Hematopoietic multipotent progenitor cell treated with erythropoietin and hydrocortisone succinate and interleukin-3 and kit ligand, for 17 days (in vitro differentiated cells): ENCODE measurements at places on chromosomes 1 and 21.
A peak's percentile ranks its signal among the peaks of the same experiment; 100 is the strongest.

DNA sequence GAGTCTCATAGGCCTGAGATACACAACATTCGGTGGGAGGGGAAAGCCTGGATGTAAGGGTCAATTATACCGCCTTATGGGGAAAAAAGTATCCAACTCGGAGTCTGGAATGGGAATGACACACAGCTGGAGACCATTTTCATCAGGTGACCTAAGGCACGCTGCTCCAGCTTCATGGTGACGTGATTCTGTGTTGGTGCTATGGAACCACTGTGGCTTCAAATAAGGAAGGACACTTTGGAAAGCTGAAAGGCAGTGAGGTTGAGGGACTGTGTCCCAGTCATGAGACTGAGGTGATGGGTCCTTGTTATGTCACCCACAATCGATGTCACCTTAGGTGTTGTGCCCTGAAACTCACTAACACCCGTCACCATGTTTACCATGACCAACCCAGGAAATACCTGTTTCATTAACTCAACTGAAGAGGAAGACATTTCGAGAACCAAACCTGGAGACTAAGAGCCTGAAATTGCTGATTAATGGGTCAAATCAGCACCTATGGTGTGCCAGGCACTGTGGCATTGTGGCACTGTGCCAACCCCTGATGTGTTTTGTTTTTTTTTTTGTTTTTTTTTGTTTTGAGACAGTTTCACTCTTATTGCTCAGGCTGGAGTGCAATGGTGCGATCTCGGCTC lies 54.5 kb downstream of the IRF2BP2 start:
- DNase-seq = peak; percentile 62

DNA sequence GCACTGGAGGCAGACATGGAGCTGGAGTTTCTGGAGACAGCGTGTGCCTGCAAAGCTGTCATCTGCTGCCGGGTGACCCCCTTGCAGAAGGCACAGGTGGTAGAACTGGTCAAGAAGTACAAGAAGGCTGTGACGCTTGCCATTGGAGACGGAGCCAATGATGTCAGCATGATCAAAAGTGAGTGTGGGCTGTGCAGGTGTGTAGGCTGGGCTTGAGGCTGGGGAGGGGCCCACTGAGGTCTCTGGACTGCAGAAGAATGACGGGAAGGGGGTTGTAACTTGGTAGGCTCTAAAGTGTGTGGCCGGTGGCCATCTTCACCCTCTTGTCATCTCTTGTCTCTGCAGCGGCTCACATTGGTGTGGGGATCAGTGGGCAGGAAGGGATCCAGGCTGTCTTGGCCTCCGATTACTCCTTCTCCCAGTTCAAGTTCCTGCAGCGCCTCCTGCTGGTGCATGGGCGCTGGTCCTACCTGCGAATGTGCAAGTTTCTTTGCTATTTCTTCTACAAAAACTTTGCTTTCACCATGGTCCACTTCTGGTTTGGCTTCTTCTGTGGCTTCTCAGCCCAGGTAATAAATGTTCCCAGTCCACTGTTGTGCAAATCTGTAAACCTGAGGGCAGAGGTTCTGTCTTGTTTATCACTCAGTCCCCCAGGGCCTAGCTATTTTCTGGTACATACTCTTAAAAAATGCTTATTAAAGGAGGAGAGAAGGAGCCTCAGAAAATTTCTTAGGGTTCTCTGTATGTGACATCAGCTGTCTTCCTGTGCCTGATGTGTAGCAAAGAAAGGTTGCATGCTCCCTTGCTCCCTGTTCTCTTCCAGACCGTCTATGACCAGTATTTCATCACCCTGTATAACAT lies 19.9 kb downstream of the ATP8B2 start:
- DNase-seq = peak; percentile 63

GRCh38 chr1:53237638-53238037 lies 680 bp downstream of the MAGOH start:
- DNase-seq = peak; percentile 7

DNA sequence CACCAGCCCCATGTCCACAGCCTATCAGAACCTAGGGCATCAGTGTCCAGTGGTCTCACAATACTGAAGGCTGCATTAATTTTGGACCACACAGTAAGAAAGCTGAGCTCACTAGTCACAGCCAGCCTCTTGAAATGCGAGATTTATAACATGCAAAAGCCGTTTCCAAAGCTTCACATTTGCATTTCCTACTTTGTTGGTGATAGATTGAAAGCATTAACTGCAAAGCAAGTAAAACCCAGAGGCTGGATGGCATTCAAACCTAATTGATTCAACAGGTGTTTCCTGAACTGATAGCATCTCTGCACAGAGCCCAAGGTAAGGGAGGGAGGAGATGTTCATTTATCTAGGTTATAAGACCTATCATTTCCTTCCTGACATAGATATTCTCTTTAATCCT lies 410.1 kb downstream of the OMA1 start:
- no peak for DNase-seq
